HS-27A (cell line): ENCODE measurements at places on chromosomes 6 and 20.

DNA sequence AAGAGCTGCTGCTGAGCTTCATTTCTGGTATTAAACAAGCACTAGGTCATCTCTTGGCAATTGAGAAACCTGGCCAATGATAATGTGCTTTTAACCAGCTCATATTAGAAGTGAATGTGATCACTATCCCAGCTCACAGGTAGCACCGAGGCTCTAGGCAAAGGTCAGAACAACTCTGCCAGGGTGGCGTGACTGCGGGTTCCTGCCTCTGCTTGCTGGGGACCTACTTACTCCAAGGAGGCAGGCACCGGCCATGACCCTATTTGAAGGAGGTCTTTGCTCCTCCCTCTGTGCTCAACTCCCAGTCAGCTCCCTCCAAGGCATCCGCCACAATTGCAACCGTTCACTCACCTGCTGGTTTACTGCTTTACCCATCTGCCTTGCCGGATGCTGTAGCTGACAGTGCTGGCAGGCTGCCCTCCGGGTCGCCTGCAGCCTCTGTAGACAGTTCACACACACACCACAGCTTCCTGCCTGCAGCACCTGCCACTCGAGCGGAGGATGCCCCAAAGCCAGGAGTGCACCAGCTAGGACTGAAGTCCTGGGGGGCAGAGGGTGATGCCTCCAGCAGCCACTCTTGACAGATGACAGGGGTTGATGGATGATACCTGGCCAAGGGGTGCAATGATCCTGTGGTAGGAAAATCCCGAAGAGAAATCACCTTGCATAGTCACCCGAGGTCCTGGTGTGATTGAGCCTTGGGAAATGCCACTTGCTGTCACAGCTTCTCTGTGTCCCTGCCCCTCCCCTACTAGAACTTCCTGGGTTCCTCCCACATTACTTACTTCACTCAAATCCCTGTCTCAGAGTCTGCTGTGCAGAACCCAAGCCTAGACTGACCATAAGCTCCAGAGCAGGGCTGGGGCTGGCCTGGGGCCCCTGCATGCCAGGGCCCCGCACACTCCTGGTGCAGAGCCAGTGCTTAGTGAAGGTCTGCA lies 8.8 kb upstream of the VSX1 start:
- DNase-seq = no peak

DNA sequence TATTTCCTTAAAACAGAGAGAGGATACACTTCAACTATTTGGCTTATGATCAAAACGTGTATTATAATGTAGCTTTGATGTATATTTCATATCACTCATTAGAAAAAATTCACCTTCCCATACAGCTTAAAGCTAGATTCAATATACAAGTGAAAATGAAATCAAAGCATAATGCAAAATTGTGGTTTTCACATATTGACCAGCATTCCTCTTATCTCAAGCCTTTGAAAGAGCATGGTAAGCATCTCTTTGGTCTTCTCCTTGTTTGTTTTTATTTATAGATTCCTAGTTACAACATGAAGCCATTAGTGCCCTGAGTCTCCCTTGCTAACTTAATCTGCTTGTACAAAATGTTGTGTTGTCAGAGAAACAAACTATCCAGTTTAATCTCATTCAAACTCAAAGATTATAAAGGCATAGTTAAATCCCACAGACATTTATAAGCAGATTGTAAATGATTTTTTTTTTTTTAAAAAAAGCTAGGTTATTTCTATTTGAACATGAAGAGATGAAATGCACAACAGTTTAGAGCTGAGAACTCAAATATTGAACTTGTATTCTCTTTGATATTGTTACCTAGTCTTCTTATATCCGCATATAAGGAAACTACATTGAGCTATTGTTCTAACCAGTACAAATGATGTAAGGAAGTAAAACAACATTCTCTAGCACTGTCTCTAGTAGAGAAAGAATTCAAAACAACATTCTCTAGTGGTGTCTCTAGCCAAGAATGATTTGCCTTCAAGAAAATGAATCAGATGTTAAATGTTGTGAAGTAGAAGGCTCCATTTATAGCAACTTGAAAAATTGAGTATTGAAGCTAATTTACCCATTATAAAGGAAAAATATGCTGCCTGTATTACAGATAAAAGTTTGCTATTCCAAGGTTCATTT lies 31.2 kb upstream of the SMIM28 start:
- no peak for DNase-seq

DNA sequence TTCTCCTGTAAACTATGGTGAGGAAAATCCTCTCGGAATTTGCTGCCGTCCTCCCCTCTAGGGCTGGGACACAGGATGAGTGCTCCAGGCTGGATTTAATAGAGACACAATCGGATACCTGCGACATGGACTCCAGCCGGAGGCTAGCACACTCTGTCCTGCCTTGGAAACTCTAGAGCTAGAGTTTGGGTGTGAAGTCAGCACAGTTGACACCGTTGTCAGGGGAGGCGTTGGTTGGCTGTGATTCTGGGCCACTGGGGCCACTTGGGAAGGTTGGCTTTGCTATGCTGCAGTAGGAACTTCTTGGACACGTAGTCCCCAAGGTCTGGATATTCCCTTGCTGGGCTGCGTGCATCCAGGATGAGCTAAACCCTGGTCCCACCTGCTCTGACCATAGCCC lies 169.4 kb downstream of the NRN1 start:
- DNase-seq = no peak

GRCh38 chr20:20519269-20519668 lies 151.4 kb downstream of the INSM1 start:
- no peak for DNase-seq

GRCh38 chr6:131124336-131125071 lies 10.8 kb upstream of the AKAP7 start:
- DNase-seq = no peak

DNA sequence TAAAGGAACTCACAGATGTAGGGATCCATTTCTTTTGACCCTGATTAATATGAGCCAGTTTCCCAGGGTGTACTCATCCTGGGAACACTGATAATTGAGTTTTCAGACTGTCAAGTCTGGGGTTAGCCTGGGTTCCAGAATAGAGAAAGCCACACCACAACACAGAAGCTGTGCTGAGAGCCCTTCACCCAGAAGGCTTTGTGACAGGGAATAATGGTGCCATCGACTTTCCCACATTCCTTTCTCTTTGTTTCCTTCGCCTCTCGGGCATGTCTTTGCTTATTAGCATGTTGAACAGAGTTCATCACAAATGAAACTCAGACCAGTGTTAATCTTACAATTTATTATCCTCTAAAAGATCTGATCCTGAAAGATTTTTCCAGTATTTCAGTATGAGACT lies 95.0 kb downstream of the TCP11 start:
- no peak for DNase-seq

GRCh38 chr6:136113736-136114173 lies 136.4 kb downstream of the MTFR2 start:
- no peak for DNase-seq

GRCh38 chr6:30861257-30862048 lies 22.9 kb upstream of the DDR1 start:
- no peak for DNase-seq

GRCh38 chr6:138500867-138501446 lies 1.7 kb upstream of the NHSL1 start:
- DNase-seq = no peak

DNA sequence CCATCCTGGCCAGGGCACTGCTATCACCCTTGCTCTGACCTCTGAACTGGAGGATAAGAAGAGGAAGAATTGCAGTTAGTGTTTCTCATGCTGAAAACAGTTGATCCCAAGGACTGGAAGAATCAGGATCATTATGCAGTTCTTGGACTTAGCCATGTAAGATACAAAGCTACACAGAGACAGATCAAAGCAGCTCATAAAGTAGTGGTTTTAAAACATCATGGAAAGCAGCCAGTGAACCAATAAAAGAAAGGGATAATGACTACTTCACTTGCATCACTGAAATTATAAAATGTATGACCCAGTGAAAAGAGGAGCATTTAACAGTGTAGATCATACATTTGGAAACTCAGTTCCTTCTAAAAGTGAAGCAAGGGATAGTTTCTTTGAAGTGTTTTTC lies 47.7 kb downstream of the DNAH8 start:
- DNase-seq = no peak

- peak; percentile 9 for DNase-seq
Measured at GRCh38 chr6:88804701-88805100, 158.7 kb downstream of the RNGTT start.

DNA sequence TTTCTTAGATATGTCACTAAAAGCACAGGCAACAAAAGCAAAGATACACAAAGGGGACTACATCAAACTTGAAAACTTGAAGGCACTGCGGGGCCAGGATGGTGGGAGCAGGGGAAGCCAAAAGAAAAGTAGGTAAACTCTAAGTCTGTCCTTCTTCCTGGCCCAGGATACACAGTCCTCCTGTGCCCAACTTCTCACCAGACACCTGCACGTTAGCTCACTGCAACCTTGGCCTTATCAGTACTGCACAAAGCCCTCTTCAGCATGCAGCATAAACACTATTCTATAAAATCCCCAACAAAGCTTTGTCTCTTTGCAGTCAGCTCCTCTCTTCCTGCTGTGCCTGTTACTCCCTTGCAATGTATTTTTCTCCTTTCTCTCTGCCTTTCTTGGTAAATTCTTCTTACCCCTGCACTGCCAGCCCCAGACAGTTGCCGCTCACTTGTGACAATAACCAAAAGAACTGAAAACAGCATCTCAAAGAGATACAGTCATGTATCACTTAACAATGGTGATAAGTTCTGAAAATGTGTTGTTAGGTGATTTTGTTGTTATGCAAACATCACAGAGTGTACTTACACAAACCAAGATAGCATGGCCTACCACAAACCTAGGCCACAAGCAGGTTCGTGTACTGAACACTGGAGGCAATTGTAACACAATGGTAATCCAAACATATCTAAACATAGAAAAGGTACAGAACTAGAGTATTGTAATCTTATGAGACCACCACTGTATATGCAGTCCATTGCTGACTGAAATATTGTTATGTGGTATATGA lies 51.2 kb downstream of the NINL start:
- no peak for DNase-seq

GRCh38 chr6:36752187-36752885 lies 54.7 kb downstream of the RAB44 start:
- no peak for DNase-seq
